HCEC 1CT (cell line): ENCODE measurements at places on chromosomes 11 and 22.

DNA sequence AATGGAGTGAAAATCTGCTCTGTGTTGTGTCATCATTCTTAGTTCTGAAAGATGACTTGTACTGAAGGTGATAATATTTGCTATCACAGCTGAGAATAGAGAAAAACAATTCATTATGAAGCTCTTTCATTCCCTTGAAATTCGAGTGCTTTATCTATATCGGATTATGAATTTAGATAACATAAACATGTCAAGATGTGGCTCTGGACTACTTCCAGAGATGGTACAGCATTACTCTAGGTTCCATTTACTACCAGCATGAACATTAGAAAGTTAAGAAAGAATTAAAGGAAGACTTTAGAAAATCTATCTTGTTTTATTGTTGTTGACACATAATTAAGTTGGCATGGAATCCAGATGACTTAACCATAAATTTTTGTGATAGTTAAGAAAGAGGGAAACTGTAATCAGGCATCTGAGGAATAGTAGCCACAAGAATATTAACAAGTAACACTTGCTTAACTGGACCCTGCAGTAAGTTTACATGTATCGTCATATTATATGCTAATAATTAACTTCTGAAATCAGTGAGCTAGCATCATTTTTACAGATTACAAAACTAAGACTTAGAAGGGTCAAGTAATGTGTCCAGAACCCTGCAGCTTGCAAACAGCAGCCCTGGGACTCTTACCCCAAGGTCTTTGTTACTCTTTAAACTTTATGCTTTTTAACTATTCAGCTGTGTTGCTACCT, 182.6 kb downstream of the DDX10 start:
- DNase-seq, result no peak

DNA sequence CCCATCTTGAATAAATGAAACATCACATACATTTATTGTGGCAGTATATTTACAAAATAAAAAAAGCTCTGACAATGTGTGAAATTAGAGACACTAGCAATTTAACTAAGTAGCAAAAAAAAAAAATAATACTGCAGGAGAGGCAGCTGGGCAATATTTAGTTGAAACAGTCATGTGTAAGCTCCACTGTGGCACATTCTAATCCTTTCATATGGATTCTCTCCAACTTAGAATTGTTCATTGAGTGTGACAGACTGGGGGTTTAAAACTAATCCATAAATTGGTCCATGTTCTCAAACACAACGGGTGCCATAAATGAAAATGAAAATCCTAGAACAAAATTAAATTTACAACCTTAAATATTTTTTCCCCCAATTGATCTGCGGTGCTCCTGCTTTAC, 302.1 kb downstream of the CADM1 start:
- no peak for DNase-seq

GRCh38 chr11:3022982-3023381, 30.9 kb upstream of the NAP1L4 start:
- DNase-seq, result peak; percentile 37

GRCh38 chr22:33049119-33049729, 9.0 kb downstream of the SYN3 start:
- peak; percentile 6 for DNase-seq

DNA sequence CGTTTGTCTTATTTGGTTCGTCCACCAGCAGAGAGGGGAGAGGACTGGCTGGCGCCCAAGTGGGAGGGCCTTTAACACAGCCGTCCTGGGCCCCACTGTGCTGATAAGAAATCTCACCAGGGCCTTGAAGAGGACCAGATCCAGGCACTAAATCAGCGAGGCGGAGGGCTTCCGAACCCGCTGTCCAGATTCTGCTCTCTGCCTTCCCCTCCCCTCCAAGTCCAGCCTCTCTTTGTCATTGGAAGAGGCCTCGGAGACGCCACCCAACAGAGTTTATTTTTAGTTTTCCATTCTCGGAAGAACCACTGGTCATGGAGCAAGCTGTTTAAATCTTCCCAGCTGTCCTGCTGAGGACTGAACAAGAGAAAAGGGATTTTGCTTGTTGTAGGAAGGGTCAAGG, 9.3 kb upstream of the FXYD6 start:
- DNase-seq, result no peak

DNA sequence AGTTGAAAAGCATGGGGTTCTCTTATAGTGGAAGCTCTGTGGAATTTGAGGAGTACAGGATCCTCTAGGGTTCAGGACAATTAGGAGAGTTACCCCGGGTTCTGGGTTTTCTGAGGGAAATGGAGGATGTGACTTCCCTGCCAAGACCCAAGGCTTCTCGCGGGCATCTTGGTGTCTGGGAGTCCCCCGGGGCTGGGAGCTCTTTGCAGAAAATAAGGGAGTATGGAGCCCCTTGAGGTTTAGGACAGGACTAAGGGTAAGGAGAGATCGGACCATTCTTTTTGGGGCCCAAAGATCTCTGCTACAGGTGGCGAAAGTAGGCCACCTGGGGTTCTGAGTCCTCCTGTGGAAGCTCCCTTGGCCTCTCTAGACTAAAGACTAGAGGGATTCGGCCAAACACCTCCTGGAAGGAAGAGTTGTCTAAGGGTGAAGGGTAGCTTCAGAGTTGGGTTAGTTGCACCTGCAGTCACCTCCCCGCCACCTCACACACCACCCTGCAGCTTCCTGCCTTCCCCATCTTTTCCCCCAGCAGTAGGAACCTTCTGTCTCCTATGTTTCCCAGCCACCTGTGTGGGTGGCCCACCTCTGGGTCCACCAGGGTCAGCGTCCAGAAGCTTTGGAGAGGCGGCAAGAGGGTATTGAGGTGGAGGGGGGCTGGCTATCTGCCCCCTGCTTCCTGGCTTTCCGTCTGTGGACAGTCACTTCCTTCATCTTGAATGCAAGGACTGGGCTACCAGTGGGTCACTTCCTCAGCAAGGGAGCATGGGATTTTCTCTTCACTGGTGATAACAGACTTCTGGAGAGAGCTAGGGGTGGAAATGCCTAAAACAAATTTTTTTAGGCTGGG, 908 bp downstream of the LIMK2 start:
- DNase-seq, result no peak

- DNase-seq, result no peak
Observed at GRCh38 chr11:83921447-83922192, 635.5 kb upstream of the CCDC90B start.

GRCh38 chr11:65434667-65435410, 12.2 kb downstream of the NEAT1 start:
- DNase-seq, result peak; percentile 39

DNA sequence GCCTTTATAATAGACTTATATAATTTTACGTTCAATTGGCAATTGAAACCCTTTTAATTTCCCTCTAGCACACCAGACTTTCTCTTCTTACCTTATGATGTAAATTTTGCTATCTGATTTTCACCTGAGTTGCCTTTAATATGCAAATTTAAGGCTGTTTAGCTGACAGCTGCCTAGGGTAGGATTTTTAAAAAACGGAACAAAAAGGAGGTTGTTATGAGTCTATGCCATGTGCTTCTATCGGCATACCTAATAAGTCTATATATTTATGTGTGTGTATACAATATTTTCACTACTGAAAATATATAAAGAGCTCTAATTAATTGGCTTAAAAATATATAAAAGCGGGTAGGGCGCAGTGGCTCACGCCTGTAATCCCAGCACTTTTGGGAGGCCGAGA, 11.8 kb upstream of the SELENOH start:
- no peak for DNase-seq

DNA sequence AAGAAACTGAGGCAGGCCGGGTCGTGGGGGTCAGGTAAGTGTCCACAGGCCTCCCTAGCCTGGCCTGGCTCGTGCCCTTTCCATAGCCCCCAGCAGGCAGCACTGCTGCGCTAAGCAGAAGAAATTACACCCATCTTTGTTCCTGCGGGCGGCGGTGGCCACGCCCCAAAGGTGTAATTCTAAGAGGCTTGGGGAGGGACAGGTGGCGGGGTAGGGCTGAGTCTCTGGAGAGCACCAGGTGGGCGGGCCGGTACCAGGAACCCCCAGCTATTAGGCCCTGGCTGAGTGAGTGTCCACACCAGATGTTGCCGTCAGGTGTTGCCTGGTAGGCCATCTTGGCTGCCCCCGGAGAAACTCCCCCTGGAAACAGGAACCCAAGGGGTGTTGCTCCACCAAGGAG, 12.3 kb upstream of the ARAP1 start:
- no peak for DNase-seq

DNA sequence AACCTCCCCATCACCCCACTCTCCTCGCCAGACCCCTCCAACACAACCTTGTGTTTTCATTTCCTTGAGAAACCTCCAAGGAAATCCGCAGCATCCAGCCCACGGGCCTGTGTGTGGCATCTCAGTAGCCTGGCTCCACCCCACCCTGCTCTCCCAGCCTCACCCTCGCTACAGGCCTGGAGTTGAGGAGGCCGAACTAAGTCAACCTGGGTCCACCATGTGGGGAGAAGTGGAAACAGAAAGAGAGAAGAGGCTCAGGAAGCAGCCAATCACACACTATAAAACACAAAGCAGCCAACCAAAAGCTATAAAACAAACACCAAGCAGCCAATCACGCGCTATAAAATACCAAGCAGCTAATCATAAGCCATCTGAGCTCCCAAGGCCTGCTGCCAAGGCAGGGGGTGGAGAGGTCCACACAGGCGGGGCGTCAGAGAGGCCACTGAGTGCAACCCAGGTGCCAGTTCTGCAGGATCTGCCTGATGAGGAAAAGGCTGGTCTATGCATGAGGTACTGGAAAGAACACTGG, 72.0 kb downstream of the MICAL3 start:
- no peak for DNase-seq

DNA sequence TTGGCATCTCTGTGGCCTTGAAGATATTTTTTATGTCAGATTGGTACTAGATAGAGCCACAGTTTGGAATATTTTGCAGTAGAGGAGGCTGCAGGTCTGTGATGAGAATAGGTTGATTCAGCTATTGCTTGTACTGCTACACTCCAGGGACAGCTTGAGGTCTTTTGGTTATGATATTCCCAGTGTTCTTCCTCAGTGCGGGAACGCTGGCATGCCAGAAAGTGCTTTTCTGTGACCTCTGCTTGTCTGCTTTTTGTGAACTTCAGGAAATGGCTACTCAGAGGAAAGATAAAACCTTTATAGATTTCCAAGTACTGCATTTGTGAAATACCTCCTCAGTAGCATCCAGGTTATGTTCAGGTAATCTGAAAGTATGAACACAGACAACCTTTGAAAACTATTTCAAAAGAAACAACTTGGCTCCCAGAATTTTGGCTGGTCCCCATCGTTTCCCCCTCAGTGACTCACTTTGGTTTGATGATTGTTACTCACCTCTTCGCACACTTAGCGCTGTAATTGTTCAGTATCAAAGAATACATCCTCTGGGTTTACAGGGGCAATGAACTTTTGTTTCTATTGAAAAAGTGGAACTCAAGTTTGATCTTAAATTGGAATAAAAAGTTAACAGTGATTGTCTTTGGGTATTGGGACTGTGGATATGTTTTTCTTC, 191.4 kb downstream of the HIPK3 start:
- no peak for DNase-seq

- no peak for DNase-seq
Observed at GRCh38 chr22:49825944-49826602, 1.6 kb downstream of the BRD1 start.

- DNase-seq, result no peak
Observed at GRCh38 chr11:117917591-117918151, 11.5 kb downstream of the TMPRSS13 start.

GRCh38 chr11:7595016-7595866, 78.1 kb downstream of the CYB5R2 start:
- DNase-seq, result no peak
